ENCODE measurements at places on chromosomes 1 and 21. TPM values are rescaled to one million over a fixed set of nuclear protein-coding genes. Genes with fewer than 3 reads are reported as not detected.

DNA sequence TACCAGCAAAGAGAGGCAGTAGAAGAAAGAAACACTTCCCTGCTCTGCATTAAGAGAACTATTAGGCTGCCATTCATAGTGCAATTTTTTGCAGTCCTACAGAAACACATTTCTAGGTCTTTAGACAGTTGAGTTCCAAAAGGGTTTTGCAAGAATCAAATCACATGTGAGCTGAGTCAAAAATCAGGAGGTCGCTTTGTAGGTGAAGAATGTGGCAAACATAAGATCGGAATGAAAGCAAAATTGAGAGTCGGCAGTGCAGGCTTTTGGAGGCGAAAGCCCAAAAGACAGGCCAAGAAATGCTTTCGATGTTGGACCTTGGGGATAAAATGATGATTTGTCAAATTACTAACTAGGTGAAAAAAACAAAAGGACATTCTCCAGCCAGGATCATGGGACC lies 213.5 kb upstream of the NRIP1 start:
- DNase-seq = no peak

DNA sequence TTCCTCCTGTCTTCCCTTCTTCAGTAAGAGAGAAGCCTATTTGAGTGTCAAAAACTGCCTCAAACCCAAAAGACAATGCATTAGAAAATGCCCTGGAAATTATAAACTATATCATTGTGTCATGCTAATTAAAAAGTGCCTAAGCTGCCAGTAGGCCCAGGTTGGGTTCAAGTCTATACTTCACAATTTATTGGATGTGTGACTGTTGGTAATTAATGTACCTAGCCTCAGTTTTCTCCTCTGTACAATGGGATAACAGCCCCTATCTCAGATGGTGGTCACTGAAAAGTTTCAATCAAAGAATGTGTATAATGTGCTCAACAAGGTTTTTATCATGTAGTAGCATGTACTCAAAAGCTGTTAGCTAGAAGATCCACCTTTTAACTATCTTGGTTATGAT lies 246.9 kb upstream of the DUSP10 start:
- no peak for DNase-seq

DNA sequence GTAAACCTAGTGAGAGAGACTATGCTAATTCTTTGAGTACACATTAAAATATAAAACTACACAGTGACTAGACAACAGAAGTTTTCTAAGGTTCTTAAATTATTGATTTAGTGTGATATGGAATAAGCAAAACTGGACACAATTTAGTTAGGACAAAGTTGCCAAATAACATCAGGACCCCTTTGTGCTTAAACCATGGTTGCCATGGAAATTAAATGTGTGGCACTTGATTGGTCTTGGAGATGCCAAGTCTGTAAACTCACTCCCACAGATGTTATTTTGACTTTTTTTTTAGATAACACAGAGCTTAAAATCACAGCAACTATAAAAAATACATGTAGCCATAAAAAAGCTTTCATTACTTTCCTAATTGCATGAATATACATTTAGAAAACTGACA lies 234.6 kb downstream of the BRINP3 start:
- DNase-seq = no peak

- DNase-seq = no peak
These were observed 11.9 kb upstream of the TAL1 start for GRCh38 chr1:47243910-47244309.

DNA sequence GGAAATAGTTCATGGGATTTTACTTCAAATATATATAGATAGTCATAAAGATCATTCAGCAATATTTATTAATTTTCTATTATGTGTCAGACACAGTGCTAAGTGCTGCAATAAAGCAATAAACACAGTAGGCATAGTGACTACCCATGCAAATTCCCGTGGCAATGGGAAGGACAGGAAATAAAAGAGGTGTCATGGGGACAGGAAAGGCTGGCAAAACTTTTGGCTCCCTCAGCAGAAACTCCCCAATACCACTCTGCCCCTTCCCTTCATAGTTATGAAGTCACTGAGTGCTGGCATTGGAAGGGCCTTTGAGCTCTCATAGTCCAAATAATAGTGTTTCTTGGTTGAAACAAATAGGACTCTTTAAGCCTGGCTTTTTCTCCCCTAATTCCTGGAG lies 104.4 kb upstream of the DPT start:
- no peak for DNase-seq

SLC5A3 gene
- 43.7 TPM for polyA plus RNA-seq

UBE2U gene
- not detected for polyA plus RNA-seq

GPR89B gene
- 58.7 TPM for polyA plus RNA-seq

TMEM125 gene
- polyA plus RNA-seq = 15.6 TPM

DNA sequence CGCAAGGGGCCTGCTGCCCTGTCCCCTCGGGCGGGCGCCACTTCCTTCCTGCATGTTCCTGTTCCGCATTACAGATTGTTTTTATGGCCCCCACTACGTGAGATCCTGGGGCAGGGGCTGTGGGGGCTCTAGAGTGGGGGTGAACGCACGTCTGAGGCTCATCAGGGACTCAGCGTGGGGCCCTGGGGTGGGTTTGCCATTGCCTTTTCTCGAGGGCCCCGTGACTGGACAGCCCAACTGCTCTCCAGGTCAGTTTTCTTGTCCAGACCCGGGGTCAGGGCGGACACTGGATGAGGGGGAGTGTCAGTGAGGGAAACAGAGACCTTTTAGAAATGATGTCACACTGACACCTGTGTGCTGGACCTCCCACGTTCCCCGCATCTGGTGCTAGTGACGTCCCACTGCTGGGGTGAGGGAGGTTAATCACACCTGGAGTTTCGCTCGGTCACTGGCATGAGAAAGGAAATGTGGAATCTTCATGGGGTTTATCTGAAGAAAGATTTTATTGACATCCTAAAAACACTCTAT lies 65.9 kb downstream of the AGPAT3 start:
- DNase-seq = peak; percentile 52

GRCh38 chr1:225835856-225836255 lies 25.9 kb downstream of the EPHX1 start:
- DNase-seq = no peak

DNA sequence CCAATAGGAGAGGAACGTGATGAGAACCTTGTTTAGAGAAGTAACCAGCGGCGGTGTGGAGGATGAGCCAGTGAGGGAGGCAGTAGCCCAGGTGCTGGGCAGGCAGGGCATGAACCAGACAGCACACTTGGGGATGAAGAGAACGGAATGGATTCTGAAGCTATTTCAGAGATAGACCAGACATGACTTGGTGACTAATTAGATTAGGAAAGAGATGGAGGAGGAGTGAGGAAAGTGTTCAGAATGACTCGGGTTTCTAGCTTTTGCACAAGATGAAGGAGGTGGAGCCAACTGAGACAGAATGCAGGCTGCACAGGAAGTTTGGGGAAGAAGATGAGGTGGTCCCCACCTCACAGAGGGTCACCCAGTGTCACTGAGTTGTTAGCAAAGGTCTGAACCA lies 5.1 kb downstream of the PEF1 start:
- DNase-seq = no peak

DNA sequence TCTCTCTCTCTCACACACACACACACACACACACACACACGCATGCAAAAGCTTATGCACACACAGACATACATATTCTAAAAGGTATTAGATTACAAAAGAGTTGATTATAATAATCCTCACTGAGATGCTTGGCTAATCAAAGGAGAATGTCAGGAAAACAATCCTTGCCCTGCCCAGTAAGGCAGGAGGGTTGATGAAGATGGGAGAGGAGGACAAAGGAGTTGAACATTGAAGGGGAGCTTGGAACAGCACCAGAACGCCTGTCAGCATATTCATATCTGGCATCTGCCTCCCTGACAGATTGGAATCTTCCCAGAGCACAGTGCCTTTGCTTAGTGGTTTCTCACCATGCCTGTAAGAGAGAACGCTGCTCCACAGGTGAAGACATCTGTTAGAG lies 68.6 kb upstream of the PALMD start:
- no peak for DNase-seq

DNA sequence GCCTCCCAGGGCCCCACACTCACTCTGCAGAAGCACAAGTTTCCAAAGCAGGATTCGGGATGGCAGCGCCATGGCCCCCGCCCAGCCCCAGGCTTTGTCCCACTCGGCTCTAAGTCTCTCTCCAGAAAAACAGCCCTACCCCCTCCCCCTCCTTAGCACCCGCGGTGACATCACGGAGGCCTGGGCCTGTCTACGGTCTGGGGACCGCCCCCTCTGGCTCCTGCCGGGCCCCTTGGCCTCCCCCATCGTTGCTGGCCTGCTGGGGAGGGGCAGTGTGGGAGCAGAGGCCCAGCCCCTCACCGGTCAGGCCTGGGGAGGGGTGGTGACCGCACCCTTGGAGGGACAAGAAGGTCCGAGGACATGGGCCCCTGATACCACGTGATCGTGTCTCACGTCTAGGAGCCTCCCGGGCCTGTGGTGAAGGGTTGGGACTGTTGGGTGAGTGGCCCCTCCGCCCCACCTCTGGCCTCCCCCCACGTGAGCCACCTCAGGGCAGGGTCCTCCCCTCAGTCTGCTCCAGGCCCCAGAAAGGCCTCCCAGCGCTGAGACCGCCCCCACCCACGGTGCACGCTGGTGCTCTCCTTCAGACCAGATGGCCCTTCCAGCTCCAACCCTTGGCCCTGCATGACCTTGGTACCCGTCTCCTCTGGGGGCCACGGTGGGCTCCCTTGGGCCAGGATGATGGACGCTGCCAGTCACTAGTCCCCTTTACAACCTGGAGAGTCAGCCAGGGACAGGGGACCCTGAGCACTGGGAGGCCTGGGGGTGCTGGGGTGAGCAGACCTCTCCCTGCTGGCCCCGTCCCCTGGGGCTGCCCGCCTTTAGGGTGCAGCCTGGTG lies at the start of gene MXRA8:
Gene MXRA8, minus strand, starts transcription at position 123 of the 839 bp plus-strand sequence. Its CDS starts 51 bp downstream, at position 72.
- peak; percentile 69 for DNase-seq

GRCh38 chr1:44040418-44040817 lies 9.2 kb upstream of the SLC6A9 start:
- no peak for DNase-seq

TCHHL1 gene
- polyA plus RNA-seq = not detected

GRCh38 chr21:38869196-38869595 lies 63.5 kb downstream of the ETS2 start:
- DNase-seq = no peak

- DNase-seq = no peak
These were observed 152.5 kb downstream of the NOS1AP start for GRCh38 chr1:162222014-162222413.

DNA sequence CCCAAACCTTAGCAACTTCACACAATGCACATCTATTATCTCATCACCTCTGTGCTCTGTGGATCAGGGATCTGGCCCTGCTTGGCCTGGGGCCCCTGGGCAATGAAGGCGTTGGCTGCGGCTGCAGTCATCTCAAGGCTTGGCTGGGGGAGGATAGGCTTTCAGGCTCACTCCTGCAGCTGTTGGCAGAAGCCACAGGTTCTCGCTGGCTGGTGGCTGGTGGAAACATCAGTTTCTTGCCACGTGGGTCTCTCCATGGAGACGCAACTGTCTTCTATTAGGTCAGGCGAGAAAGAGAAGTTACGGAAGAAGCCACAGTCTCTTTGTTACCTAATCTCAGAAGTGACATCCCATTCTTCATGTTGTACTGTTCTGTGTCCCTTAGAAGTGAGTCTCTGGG lies 3.6 kb upstream of the NPPA start:
- DNase-seq = no peak

DNA sequence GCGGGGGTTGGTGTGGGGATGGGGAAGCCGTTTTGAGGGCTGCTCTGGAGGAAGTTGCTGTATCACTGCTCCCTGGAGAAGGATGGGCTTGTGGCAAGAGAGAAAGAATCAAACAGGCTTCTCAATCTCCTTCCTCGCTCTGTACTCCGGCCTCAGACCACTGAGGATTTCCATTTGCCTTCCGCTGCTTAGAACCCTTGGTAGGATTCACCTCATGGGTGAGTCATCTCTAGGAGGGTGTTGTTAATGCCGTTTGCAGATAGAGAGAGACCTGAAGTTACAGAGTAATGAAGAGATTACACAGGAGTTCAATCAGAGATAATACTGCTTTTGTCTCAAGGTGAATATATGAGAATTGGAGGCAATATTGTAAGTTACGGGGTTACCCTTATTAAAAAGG lies 15.3 kb downstream of the SLC35F3 start:
- DNase-seq = no peak

- DNase-seq = no peak
These were observed 104.7 kb upstream of the RGS18 start for GRCh38 chr1:192053531-192053971.

GRCh38 chr1:119797606-119798005 lies 13.7 kb downstream of the REG4 start:
- no peak for DNase-seq

GRCh38 chr21:35843911-35844667 lies 216.2 kb downstream of the SETD4 start:
- DNase-seq = no peak

- DNase-seq = no peak
These were observed 425.5 kb downstream of the NUF2 start for GRCh38 chr1:163747261-163747660.

GRCh38 chr1:18805150-18805879 lies 54.1 kb downstream of the TAS1R2 start:
- DNase-seq = no peak

C4BPA gene
- 0.52 TPM for polyA plus RNA-seq

OR2L3 gene
- not detected for polyA plus RNA-seq

DNA sequence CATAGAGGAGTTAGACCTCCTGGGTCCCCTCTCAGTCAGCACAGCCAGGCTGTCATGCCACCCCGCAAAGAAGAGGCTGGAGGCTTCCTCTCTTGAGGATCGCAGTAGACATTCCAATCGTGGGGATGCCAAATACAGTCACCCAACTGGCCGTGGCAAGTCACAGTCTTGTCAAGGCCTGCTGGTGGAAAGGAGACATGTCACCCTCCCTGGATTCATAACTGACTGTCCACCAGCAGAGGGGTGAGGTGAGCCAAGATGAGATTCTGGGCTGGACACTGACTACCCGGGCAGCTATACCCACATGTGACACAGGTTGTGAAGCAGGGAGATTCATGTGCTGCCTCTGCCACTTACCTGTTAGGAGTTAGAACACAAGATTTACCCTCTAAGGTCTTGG lies 123.5 kb upstream of the NGF start:
- DNase-seq = no peak

GRCh38 chr21:29308456-29308783 lies 9.7 kb downstream of the BACH1 start:
- DNase-seq = no peak

FAM72C gene
- 2.1 TPM for polyA plus RNA-seq

PRMT6 gene
- 44.4 TPM for polyA plus RNA-seq

GRCh38 chr1:182143825-182144645 lies 82.5 kb upstream of the ZNF648 start:
- peak; percentile 77 for DNase-seq

DNA sequence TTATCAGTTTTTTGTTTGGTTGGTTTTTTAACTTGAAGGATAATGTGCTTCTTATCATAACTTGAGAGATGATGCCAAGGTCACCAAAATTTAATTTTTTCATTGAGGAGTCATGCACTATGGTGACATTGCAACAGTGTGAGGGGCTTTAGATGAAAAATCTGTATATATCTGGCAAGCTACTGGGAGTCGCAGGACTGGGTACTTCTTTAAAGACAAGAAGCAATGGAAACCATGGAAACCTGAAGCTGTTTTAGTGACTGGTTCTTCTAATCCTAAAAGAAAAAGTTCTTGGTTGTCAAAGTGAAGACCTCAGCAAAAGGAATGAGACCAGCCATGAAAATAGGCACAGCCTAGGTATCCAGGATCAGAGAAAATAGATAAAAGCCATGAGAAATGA lies 31.1 kb downstream of the ZC3H11B start:
- DNase-seq = no peak
